B cell (primary cell): ENCODE measurements at places on chromosomes 16 and 17. TPM values are rescaled to one million over a fixed set of nuclear protein-coding genes. Genes with fewer than 3 reads are reported as not detected.

Gene TLCD2
- total RNA-seq, result not detected in 2 replicates

Gene PCGF2
- total RNA-seq, result not detected in 2 replicates

Gene NDRG4
- total RNA-seq, result 0.96 and 3.6 TPM in 2 replicates

Gene WNT3
- 1.0 and 1.4 TPM in 2 replicates for total RNA-seq

Gene NOS2
- total RNA-seq, result 0.10 and 0.12 TPM in 2 replicates

Gene RPH3AL
- total RNA-seq, result 9.6 and 13.3 TPM in 2 replicates

Gene CA4
- total RNA-seq, result not detected in 2 replicates

Gene LITAFD
- not detected in 2 replicates for total RNA-seq

Gene CPHXL2
- total RNA-seq, result not detected in 2 replicates

Gene BCO1
- total RNA-seq, result not detected in 2 replicates

Gene KRT9
- not detected in 2 replicates for total RNA-seq

Gene MYH2
- not detected in 2 replicates for total RNA-seq
